Epithelial cell of proximal tubule (primary cell): ENCODE measurements at places on chromosomes 1 and 21. TPM values are rescaled to one million over a fixed set of nuclear protein-coding genes. Genes with fewer than 3 reads are reported as not detected.

GRCh38 chr1:153032677-153033308 is 1.8 kb downstream of the SPRR1B start:
- peak; percentile 46 for DNase-seq

Gene GJA8
- total RNA-seq: not detected in 2 replicates

GRCh38 chr21:38083535-38083934 is 167.3 kb upstream of the KCNJ6 start:
- DNase-seq: no peak

Gene ANGPTL1
- not detected in 2 replicates for total RNA-seq

DNA sequence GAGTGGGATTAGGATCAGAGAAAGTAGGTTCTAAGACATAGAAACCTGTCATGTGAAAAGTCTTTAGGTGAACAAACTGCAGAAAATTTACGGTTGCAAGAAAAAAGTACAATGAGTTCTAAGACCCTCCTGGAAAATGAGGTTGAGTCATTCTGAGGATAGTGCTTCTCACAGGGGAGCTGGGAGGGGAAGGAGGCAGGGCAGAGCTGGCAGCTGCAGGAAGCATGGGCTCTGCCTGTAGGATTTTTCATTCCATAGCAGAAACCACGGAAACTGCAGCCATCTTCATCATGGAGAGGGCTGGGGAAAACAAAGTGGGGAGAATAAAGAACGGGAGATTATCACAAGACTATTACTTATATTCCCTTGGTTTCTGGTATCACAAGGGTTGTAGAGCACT is 25.8 kb upstream of the THEM4 start:
- no peak for DNase-seq

DNA sequence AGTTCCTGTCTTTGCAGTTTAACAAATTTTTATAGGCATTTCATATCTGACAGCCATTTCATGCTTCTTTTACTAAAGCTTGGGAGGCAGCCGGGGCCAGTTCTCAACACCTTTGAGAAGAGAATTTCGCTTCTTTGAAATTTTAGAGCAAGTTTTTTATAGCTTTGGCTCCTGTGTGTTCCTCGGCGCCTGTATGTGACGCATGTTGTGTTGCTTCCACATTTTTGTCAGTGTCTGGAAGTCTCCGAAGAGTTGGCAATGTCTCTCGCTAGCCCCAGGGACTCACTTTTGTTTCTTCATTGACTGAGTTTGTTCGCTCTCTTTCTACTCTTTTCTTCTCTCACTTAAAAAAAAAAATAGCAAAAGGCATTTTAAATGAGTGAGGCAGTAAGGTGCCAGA is 386.9 kb upstream of the PLXNA2 start:
- no peak for DNase-seq

- no peak for DNase-seq
Observed at GRCh38 chr1:231678011-231678432, 51.4 kb downstream of the DISC1 start.

Gene BCAN
- total RNA-seq: not detected in 2 replicates

DNA sequence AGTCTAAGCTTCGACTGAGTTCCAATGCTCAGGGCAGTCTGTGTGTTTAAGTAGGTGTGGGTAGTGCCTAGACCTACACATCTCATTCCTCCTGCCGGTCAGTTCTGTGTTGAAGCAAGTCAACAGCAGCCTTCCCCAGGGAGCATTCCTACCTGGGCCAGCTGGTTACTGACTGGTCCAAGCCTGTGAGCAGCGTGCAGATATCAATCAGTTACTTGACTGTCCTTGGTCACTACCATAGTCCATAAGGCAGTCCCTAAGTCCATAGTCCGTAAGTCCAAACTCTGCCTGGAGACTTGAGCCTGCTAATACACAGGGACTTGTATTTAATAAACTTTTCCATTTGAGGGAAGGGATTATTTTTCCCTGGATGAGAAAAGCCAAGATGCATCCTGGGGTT is 171.9 kb downstream of the PGBD5 start:
- DNase-seq: no peak

Gene TMPRSS3
- total RNA-seq: 0.43 and 2.0 TPM in 2 replicates

- DNase-seq: no peak
Observed at GRCh38 chr1:107433068-107433467, 292.2 kb downstream of the NTNG1 start.

DNA sequence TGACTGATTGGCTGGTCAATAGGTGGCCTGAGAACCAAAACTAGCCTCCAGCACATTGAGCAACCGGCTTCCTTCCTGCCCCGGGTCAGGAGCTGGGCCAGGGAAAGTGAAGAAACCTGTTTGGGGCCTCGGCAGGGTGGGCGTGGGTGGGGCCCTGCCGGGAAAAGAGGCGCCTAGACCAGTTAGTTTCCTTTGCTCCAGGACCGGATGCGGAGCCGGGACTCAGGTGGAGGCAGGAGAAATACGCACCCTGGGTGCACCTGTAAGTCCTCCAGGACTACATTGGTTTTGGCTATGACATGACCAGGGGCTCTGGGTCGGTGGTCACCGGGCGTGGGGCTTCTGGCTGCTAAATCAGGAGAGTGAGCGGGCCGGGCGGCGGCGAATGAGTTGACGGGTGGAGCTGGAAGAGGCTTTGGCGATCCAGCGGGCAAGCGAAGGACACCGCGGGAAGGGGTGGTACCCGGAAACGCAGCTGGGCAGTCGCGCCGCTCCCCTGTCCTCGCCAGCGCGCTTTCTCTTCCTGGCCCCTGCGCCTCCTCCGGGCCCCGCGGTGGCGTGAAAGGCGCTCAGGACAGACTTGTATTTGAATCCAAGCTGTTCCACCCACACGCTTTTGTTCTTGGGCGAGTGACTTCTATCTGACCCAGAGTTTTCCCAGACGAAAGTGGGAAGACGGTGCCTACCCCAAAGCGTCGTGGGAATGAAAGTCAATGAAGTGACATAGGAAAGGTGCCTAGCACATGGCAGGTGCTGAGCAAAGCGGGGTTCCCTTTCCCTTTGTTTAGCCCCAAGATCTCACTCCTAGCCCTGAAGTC is 30.6 kb upstream of the JUN start:
- DNase-seq: no peak

GRCh38 chr1:92419642-92420041 is 67.1 kb downstream of the GFI1 start:
- DNase-seq: no peak

Gene LRRC38
- 0.36 TPM in 1 of 2 replicates, not detected in the other for total RNA-seq

- no peak for DNase-seq
Observed at GRCh38 chr21:36962098-36962780, 4.2 kb downstream of the HLCS start.

DNA sequence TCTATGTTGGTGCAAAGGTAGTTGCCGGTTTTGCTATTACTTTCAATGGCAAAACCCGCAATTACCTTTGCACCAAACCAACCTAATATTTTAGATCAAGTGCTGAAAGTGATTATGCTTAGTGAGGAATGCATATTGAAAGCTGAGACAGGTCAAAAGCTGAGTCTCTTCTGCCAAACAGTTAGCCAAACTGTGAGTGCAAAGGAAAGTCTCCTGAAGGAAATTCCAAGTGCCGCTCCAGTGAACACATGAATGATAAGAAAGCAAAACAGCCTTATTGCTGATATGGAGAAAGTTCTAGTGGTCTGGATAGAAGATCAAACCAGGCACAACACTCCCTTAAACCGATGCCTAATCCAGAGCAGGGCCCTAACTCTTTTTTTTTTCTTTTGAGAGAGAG is 83.1 kb upstream of the ERRFI1 start:
- no peak for DNase-seq

DNA sequence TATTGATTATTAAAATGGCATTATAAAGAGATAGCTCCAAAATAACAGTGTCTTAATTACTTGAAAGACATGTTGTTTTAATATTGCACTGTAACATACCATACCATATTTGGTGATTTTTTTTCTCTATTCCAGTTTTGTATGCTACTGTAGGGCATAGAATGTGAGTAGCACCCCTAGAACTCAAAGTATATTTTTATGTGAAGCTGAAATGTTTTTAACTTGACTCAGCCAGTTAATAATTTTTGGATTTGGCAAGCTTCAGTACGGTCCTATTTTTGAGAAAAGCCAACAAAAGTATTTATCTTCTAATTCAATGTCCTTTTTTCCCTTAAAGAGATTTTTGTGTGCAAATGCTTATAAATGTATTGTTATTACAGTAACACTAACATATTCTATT is 593.8 kb downstream of the USP25 start:
- peak; percentile 12 for DNase-seq

DNA sequence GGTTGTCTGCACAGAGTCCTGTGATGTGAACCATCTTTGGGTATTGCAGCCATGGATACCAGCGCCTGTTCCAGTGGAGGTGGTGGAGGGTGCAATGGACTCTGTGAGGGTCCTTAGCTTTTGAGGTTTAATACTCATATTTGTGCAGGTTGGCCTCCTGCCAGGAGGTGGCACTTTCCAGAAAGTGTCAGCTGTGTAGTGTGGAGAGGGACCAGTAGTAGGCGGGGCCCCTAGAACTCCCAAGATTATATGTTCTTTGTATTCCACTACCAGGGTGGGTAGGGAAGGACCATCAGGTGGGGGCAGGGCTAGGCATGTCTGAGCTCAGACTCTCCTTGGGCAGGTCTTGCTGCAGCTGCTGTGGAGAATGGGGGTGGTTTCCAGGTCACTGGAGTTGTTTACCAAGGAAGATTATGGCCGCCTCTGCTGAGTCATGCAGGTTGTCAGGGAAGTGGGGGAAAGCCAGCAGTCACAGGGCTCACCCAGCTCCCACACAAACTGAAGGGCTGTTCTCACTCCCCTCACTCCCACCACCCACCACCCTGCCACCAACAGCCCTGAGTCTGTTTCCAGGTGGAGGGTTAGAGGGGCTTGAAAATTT is 31.2 kb upstream of the ZNF678 start:
- DNase-seq: no peak

GRCh38 chr1:102891868-102892625 is 216.3 kb downstream of the COL11A1 start:
- no peak for DNase-seq

DNA sequence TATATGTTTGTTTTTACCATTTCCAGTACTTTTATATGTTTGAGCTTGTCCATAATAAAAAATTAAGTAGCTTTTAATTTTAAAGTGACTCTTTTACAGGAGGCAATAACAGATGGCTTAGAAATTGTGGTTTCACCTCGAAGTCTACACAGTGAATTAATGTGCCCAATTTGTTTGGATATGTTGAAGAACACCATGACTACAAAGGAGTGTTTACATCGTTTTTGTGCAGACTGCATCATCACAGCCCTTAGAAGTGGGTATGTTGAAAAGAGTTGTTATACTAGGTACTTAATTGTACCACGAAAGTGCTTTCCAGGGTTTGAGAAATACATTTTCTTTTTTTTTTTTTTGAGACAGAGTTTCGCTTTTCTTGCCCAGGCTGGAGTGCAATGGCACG is 46.1 kb downstream of the RNF2 start:
- no peak for DNase-seq

GRCh38 chr21:25931765-25932164 is 197.0 kb downstream of the GABPA start:
- DNase-seq: no peak

Gene MR1
- total RNA-seq: 0.29 and 0.87 TPM in 2 replicates

Gene PLXNA2
- 5.7 and 8.5 TPM in 2 replicates for total RNA-seq

Gene TTLL7
- total RNA-seq: 2.9 and 5.3 TPM in 2 replicates
